ENCODE measurements at places on chromosomes 12 and 14. TPM values are rescaled to one million over a fixed set of nuclear protein-coding genes. Genes with fewer than 3 reads are reported as not detected.

GRCh38 chr14:88547386-88547780, 7.4 kb downstream of the PTPN21 start:
- H3K27me3 ChIP-seq, result no peaks in the 10 kb centered on the region
- H3K27ac ChIP-seq, result peak overlapping the region; percentile 17
- DNase-seq, result no peak
- peaks cover 28% of the 10 kb centered on the region for H3K4me1 ChIP-seq

- H3K27ac ChIP-seq, result no peak overlapping the region
- DNase-seq, result no peak
- H3K36me3 ChIP-seq, result peaks cover 7% of the 10 kb centered on the region
- peaks cover 35% of the 10 kb centered on the region for H3K27me3 ChIP-seq
These were observed 13.7 kb downstream of the OR6J1 start for GRCh38 chr14:22630486-22630885.

- H3K27ac ChIP-seq, result no peak overlapping the region
- H3K27me3 ChIP-seq, result peaks cover 7% of the 10 kb centered on the region
- peaks cover 17% of the 10 kb centered on the region for H3K4me1 ChIP-seq
- no peaks in the 10 kb centered on the region for H3K36me3 ChIP-seq
These were observed 279.3 kb upstream of the DDHD1 start for GRCh38 chr14:53432378-53432802.

- H3K27ac ChIP-seq, result no peak overlapping the region
- peaks cover 7% of the 10 kb centered on the region for H3K27me3 ChIP-seq
- no peak overlapping the region for H3K4me3 ChIP-seq
- H3K36me3 ChIP-seq, result peaks cover 61% of the 10 kb centered on the region
- peaks cover 78% of the 10 kb centered on the region for H3K4me1 ChIP-seq
- DNase-seq, result no peak
These were observed 241.8 kb upstream of the RGS6 start for GRCh38 chr14:71690478-71690877.

The RPL36AL gene
- total RNA-seq, result 230 TPM

GRCh38 chr12:116492703-116493324, 66.4 kb upstream of the MAP1LC3B2 start:
- H3K27me3 ChIP-seq, result peaks cover 4% of the 10 kb centered on the region
- peaks cover 64% of the 10 kb centered on the region for H3K4me1 ChIP-seq
- peak overlapping the region; percentile 69 for H3K27ac ChIP-seq
- peak; percentile 83 for DNase-seq

The NXPH4 gene
- 8.3 TPM for total RNA-seq

- H3K4me3 ChIP-seq, result no peak overlapping the region
- no peaks in the 10 kb centered on the region for H3K36me3 ChIP-seq
- H3K27ac ChIP-seq, result no peak overlapping the region
- H3K4me1 ChIP-seq, result no peaks in the 10 kb centered on the region
These were observed 97.9 kb downstream of the RERGL start for GRCh38 chr12:17992002-17992656.

DNA sequence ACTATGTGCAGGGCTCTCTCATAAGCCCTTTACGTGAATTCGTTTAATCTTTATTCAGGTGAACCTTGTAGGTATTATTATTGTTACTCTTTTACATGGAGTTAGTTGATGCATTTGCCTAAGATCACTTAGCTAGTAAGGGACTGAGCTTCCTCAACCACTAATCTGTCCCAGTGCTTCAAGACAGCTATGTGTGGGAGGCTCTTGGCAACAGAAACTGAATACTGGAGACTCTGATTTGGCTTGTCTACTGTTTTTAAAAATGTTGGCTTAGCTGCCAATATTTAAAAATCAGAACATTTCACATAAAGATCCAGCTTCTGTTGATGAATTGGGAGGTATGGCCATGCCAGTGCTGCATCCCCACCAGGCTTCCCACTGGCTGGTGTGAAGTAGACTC, 6.8 kb downstream of the KNTC1 start:
- no peak overlapping the region for H3K4me3 ChIP-seq
- DNase-seq, result no peak
- H3K27me3 ChIP-seq, result no peaks in the 10 kb centered on the region
- no peak overlapping the region for H3K27ac ChIP-seq

The MIP gene
- not detected for total RNA-seq

DNA sequence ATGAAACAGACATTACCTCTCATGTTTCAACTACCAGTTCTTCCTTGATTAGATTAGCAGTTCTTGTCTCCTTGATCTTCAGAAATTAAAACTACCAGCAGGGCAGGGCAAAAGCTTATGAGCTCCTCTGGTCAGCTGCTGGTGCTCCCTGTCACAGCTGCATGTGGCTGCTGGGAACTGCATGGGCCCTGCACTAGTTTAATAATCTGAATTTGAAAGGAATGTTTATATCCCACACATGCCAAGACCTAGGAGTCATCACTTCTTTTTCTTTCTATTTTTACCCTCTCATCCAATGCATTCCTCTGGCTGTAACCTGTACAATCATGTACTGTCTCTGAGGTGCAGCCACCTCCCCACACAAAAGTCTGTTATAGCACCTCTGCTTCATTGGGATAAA, 73.9 kb downstream of the ARMH4 start:
- peak overlapping the region; percentile 92 for H3K27ac ChIP-seq
- H3K27me3 ChIP-seq, result no peaks in the 10 kb centered on the region
- no peaks in the 10 kb centered on the region for H3K36me3 ChIP-seq
- H3K4me1 ChIP-seq, result peaks cover 48% of the 10 kb centered on the region
- DNase-seq, result peak; percentile 85
- H3K4me3 ChIP-seq, result peak overlapping the region; percentile 79

DNA sequence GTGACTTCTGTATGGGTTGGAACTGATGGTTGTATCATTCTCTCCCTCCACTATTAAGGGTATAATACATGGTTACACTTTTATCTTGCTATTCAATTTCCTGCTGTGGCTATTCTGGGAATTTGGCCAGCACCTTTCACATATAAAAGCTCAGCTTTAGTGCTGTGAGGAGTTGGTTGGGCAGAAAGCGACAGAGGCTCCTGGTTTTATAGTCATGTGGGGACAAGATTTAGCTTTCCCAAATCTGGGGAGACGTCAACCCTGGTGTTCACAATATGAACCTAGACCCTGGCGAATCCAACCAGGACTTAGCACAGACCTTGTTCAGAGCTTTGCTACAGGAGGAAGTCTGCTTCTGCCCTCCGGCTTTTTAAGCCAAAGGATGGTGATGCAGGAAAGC, 36.5 kb downstream of the FOS start:
- H3K27me3 ChIP-seq, result peaks cover 55% of the 10 kb centered on the region
- peaks cover 19% of the 10 kb centered on the region for H3K4me1 ChIP-seq
- H3K27ac ChIP-seq, result no peak overlapping the region
- no peaks in the 10 kb centered on the region for H3K36me3 ChIP-seq

GRCh38 chr12:71071536-71072097, 86.2 kb downstream of the TSPAN8 start:
- H3K4me1 ChIP-seq, result no peaks in the 10 kb centered on the region
- no peaks in the 10 kb centered on the region for H3K36me3 ChIP-seq
- no peak overlapping the region for H3K27ac ChIP-seq
- H3K27me3 ChIP-seq, result no peaks in the 10 kb centered on the region
- H3K4me3 ChIP-seq, result no peak overlapping the region

GRCh38 chr14:89128311-89129026, 288.6 kb downstream of the FOXN3 start:
- H3K36me3 ChIP-seq, result no peaks in the 10 kb centered on the region
- H3K27me3 ChIP-seq, result peaks cover 5% of the 10 kb centered on the region
- no peak overlapping the region for H3K4me3 ChIP-seq

DNA sequence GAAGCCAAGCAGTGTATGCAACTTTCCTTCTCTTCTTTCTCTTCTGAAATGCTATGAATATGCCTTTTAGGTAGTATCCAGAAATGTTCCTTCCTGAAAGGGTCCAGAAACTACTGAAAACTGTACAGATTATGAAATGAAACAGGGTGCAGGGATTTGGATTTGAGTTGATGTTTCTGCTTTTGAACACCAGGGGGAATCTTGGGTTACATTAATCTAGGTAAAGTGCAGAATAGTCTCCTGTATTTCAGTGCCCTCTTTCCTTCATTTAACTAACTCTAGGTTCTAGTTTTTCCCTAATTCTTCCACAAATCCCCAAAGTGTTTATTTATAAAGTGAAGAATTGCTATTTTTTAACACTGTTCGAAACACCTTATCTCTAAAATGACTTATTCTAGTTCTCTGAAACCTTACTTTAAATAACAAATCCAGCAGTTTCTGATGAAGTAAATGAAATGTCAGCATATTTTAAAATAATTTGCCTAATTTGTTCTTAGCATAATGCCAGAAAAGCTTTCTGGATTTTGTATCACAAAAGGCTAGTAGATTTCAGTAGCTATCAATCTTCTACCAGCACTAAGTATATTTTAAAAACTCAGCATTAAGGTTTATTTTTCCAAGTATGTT, 111.9 kb downstream of the LRRK2 start:
- no peaks in the 10 kb centered on the region for H3K27me3 ChIP-seq
- H3K36me3 ChIP-seq, result no peaks in the 10 kb centered on the region
- DNase-seq, result no peak
- no peak overlapping the region for H3K27ac ChIP-seq
- no peak overlapping the region for H3K4me3 ChIP-seq
- no peaks in the 10 kb centered on the region for H3K4me1 ChIP-seq

DNA sequence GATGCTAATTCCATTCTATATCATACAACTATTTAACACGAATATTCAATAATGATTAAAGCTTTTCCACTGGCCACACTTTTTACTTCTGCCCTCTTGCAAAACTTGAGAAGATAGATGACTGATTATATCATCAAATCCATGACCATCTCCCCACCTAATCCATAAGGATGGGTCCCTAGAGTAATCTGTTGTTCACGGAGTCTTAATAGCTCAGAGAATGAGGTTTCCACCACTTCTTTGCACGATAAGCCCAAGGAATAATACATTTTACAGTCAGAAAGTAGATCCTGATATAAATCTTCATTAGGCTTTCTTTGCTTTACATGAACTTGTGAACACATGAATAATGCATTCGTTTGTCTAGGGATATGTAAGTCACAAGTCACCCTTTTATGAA, 527.2 kb downstream of the GALC start:
- H3K4me1 ChIP-seq, result no peaks in the 10 kb centered on the region
- no peak overlapping the region for H3K27ac ChIP-seq
- H3K4me3 ChIP-seq, result no peak overlapping the region
- no peak for DNase-seq

GRCh38 chr12:65903691-65904383, 79.6 kb downstream of the HMGA2 start:
- H3K27ac ChIP-seq, result peak overlapping the region; percentile 72
- peaks cover 53% of the 10 kb centered on the region for H3K36me3 ChIP-seq
- no peaks in the 10 kb centered on the region for H3K27me3 ChIP-seq
- DNase-seq, result no peak
- peaks cover 86% of the 10 kb centered on the region for H3K4me1 ChIP-seq
- H3K4me3 ChIP-seq, result no peak overlapping the region

GRCh38 chr14:26204728-26205479, 392.9 kb downstream of the NOVA1 start:
- no peak for DNase-seq
- H3K4me3 ChIP-seq, result no peak overlapping the region
- no peaks in the 10 kb centered on the region for H3K36me3 ChIP-seq
- H3K4me1 ChIP-seq, result peaks cover 8% of the 10 kb centered on the region
- H3K27me3 ChIP-seq, result peaks cover 7% of the 10 kb centered on the region

The KRT75 gene
- total RNA-seq, result not detected

GRCh38 chr12:42486407-42486806, 103.1 kb downstream of the PRICKLE1 start:
- H3K4me3 ChIP-seq, result no peak overlapping the region
- H3K36me3 ChIP-seq, result no peaks in the 10 kb centered on the region
- H3K27me3 ChIP-seq, result peaks cover 10% of the 10 kb centered on the region
- no peak for DNase-seq
- H3K4me1 ChIP-seq, result peaks cover 22% of the 10 kb centered on the region

DNA sequence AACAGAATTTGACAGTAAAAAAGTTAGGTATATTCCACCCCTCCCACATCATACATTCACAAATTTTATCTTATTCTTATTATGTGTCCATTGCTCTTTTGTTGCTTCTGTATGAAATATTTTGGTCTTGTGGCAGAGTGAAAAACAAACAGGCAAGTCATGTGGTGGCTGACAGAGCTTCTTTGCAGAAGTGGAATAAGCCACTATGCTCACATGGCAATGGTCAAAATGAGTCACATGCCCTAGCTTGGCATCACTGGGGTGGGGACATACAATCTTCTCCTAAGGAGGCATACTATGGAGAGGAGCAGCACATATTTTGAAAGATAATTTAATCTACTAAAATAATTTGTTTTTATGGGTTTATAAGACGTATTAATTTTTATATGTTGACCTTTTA, 27.7 kb upstream of the CMA1 start:
- H3K4me1 ChIP-seq, result no peaks in the 10 kb centered on the region
- no peaks in the 10 kb centered on the region for H3K36me3 ChIP-seq
- H3K27me3 ChIP-seq, result peaks cover 2% of the 10 kb centered on the region
- no peak for DNase-seq
- H3K27ac ChIP-seq, result no peak overlapping the region

- H3K27me3 ChIP-seq, result no peaks in the 10 kb centered on the region
- H3K4me3 ChIP-seq, result no peak overlapping the region
- no peaks in the 10 kb centered on the region for H3K36me3 ChIP-seq
- no peak for DNase-seq
- H3K4me1 ChIP-seq, result no peaks in the 10 kb centered on the region
- H3K27ac ChIP-seq, result no peak overlapping the region
These were observed 47.1 kb downstream of the ABCD2 start for GRCh38 chr12:39572551-39572950.

GRCh38 chr12:31737345-31737744, 8.5 kb upstream of the AMN1 start:
- peaks cover 2% of the 10 kb centered on the region for H3K27me3 ChIP-seq
- H3K4me1 ChIP-seq, result peaks cover 41% of the 10 kb centered on the region

The SLC25A47 gene
- total RNA-seq, result not detected

The RNASE3 gene
- total RNA-seq, result not detected

The GALNT9 gene
- not detected for total RNA-seq

GRCh38 chr12:103401421-103401820, 94.3 kb downstream of the C12orf42 start:
- peaks cover 2% of the 10 kb centered on the region for H3K27me3 ChIP-seq
- no peaks in the 10 kb centered on the region for H3K36me3 ChIP-seq
- H3K4me1 ChIP-seq, result no peaks in the 10 kb centered on the region
- H3K27ac ChIP-seq, result no peak overlapping the region

The RHEBL1 gene
- total RNA-seq, result 0.59 TPM

GRCh38 chr12:47837190-47838171, 17.8 kb upstream of the HDAC7 start:
- H3K4me3 ChIP-seq, result no peak overlapping the region
- peak; percentile 48 for DNase-seq
- H3K36me3 ChIP-seq, result no peaks in the 10 kb centered on the region

The PRB2 gene
- total RNA-seq, result not detected

GRCh38 chr12:94172031-94172430, 23.7 kb downstream of the PLXNC1 start:
- H3K27me3 ChIP-seq, result peaks cover 20% of the 10 kb centered on the region
- H3K27ac ChIP-seq, result no peak overlapping the region
- no peak overlapping the region for H3K4me3 ChIP-seq
- H3K36me3 ChIP-seq, result no peaks in the 10 kb centered on the region
